ENCODE measurements at places on chromosomes 16 and 17. TPM values are rescaled to one million over a fixed set of nuclear protein-coding genes. Genes with fewer than 3 reads are reported as not detected.

DNA sequence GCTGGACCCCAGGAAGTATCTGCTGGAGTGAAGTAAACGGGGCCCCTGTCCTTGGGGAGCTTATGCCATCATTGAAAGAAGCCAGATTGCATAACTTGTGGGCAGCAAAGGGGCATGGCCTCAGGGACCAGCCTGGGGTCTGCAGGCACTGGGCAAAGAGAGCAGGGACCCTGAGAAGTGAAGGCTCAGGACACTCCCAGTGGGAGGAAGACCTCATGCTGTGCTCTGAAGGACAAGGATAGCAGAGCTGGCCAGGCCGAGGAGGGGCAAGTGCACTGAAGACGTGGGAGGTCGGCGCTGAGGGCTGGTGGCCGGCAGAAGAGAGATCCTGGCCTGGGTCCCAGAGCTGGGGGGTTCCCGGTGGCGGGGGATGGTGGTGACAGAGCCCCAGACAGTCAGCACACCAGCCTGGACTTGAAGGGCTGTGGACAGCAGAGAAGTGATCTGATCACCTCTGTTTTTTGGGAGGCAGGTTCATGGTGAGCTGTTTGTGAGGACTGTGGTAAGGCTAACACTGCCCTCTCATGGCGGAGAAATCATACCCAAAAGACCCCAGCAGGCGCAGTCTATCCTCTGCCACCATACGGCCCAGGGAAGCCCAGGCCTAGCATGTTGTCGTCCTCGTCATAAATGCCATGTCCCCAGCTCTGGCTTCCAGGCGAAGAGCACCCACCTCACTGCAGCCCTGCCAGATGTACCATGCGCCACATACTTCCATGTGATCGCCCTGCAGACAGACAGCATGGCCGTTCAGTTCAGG, 7.1 kb upstream of the CNP start:
- peak; percentile 67 for ATAC-seq

- ATAC-seq: no peak
These were observed 14.9 kb downstream of the BANP start for GRCh38 chr16:87966064-87966645.

DNA sequence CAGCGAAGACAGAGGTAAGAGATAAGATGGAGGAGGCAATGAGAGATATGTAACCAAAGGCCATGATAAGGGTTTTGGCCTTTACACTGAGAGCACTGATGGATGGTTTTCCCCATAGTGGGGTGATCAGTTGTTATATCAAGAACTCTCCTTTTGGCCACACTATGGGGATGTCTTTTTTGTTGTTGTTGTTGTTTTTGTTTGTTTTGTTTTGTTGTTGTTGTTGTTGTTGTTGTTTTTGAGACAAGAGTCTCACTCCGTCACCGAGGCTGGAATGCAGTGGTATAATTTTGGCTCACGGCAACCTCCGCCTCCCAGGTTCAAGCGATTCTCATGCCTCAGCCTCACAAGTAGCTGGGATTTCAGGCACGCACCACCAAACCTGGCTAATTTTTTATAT, 244.8 kb upstream of the DYNLRB2 start:
- ATAC-seq: no peak

DNA sequence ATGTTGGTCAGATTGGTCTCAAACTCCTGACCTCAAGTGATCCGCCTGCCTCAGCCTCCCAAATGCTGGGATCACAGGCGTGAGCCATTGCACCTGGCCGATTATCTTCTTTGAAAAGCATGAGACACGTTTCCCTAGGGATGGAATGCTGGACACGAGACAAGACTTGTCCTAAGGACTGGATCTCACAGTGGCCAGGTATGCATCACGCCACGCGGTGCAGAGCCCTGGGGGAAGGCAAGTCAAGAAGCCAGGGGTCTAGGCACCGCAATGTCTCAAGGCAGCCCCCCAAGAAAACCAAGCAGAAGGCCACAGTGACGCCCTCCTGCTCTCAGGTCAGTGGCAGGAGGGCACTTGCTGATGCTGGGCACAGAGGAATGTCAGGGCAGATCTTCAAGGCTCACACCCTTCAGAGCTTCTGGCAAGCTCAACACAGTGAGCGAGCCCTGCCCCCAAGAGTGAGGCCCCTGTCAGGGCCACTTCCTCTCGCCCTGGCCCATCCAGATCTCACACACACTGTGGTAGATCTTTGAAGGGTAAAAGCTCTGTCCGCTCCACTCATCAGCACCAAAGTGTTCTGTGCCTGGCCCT, 134.7 kb downstream of the ZNF778 start:
- ATAC-seq: no peak

DNA sequence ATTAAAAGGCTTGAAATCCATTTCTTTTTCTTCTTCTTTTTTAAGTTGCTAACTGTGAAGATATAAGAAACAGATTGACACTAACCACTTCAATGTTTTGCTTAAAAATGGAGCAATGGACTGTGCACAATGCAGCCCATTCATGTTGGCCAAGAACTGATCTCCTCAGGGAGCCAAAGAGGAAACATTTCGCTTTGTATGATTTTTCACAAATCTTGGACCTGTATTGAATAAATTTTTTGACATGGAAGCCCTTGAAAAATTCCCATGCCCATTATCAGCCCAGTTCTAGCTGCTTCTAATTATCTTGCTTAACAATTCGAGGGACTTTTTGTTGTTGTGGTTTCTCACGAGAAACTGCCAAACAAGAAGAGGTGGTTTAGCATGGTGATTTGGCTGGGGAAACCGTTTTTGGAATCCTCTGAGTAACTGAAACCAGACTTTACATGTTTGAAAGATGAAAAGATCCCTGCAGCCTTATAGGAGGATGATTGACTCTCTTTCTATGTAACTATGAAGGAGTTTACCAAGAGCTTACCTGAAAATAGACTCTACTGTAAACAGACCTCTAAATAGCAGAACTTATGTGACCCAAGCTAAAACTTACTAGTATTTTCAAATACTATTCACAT, 1389.4 kb upstream of the GOT2 start:
- no peak for ATAC-seq

Gene ZFPM1
- total RNA-seq: 1.8 TPM

Gene STAT3
- total RNA-seq: 50.5 TPM

All from motor neuron (in vitro differentiated cells).